ENCODE measurements at places on chromosomes 16 and 17.

GRCh38 chr16:588639-588888 lies 1.3 kb upstream of the RAB40C start:
- peak; percentile 33 for DNase-seq

DNA sequence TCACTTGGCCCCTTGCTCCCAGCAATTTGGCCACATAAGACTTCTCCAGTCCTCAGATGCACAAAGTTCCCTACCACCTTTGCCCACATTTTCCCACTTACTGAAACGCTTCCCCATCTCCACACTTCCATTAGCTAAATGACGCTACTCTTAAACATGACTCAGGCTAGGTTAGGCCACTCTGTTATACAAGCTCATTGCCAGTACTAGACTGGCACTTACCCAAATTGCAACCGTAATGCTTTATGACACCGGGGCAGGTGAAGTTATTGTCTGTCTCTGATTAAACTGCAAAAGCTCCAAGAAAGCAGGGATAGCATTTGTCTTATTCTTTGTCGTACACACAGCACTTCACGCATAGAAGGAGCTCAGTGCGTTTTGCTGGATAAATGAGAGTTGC lies 29.2 kb downstream of the ASPA start:
- DNase-seq = no peak

GRCh38 chr17:80759377-80759673 lies 214.7 kb downstream of the RPTOR start:
- no peak for DNase-seq

DNA sequence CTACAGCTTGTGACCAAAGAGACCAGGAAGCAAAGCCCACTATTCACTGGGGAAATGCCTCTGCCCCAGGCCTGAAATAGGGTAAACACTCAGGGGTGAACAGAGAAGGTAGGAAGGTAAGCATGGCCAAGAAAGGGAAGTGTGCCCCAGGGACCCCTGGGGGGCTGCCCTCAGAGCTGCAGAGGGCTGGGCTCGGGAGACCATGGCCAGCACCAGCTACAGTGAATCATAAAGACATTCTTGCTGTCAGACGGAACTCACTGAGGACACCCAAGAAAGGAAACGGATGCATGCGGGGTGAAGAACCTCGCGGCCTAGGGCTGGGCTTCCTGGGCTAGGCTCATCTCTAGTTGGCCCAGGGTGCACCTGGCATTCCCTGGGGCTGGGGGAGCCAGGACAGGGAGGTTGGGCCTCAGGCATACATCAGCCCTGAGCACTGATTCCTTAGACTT lies 9.6 kb downstream of the HIC1 start:
- peak; percentile 17 for DNase-seq

DNA sequence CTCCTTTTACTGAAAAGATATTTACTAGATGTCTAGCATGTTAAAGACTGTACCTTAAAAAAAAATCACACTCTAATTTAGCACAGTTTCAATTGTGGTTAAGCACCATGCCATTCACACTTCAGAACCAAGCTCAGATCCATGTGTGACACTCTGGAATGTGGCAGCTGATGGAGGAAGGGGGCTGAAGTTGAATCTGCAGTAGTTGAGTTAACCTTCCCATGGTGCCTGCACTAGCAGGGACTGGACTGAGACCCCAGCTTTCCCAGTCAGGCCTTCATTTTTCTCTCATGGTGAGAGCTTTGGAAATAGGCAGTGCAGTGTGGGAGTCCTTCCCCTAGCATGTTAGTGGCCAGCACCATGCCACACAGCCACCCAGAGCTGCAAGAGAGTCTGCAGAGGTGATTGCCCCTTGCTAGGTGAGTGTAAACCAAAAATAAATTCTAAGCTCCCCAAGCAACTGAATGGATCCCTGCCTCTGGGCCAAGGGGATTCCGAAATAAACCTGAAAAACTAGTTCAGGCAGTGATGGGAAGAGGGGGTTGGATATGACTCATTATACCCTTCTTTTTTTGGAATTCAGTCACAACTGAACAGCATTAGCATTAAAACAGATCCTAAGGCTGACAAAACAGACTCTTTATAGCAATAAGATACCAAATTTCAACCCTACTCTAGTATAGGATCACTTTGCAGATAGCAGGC lies 208.5 kb downstream of the WWOX start:
- DNase-seq = no peak

DNA sequence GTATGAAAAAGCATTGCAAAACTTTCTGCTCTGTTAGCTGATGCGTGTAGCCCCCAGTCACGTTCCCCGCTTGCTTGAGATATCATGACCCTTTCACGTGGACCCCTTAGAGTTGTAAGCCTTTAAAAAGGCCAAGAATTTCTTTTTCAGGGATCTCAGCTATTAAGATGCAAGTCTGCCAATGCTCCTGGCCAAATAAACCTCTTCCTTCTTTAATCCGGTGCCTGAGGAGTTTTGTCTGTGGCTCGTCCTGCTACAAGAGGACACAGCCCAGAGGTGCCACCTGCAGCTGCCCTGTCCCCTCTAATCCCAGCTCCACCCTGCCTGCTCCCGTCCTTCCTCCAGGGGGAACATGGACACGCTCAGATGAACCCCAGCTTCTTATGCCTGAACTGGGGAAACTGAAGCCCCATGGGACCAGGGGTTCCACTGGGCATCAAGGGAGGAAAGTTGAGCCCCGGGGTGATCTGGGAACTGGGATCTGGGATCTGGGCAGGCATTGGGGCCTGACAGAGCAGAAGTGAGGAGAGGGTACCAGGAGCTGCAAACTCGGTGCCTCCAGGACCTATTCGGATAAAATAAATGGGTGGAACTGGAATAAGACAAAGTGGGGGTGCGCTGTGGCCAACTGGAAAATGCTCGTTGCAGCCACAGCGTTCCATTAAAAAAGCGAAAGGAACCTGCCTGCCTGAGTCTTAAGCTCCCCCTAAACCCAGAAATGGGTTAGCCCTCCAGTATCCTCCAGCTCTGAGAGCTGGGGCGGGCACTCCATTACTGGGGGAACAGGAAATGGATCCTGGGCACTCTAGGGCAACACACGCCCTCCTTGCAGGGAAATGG lies 19.7 kb downstream of the QPRT start:
- DNase-seq = no peak

- DNase-seq = no peak
Observed at GRCh38 chr17:50961282-50962220, 95.4 kb upstream of the TOB1 start.

Data from HCEC 1CT (cell line).